A549 treated with CpdA at 1 μM for 4 hours (cell line): ENCODE measurements at places on chromosomes 16 and 17. TPM values are rescaled to one million over a fixed set of nuclear protein-coding genes. Genes with fewer than 3 reads are reported as not detected.

UNC13D gene
- total RNA-seq = 2.9 to 5.0 TPM (median 4.2 TPM) in 5 replicates

KRTAP1-1 gene
- not detected in 5 replicates for total RNA-seq

BLMH gene
- 43.5 to 54.0 TPM (median 47.6 TPM) in 5 replicates for total RNA-seq

ABCA9 gene
- total RNA-seq = 0.02 TPM in 1 of 5 replicates, not detected in the others

KRTAP9-2 gene
- total RNA-seq = not detected in 5 replicates

NPTX1 gene
- total RNA-seq = 52.6 to 105 TPM (median 77.4 TPM) in 5 replicates

CPSF4L gene
- total RNA-seq = not detected in 5 replicates

PYDC1 gene
- not detected in 5 replicates for total RNA-seq

EVPLL gene
- not detected in 5 replicates for total RNA-seq

CALCOCO2 gene
- 60.6 to 81.8 TPM (median 75.8 TPM) in 5 replicates for total RNA-seq

KRT9 gene
- not detected in 5 replicates for total RNA-seq

TPPP3 gene
- total RNA-seq = 8.4 to 13.5 TPM (median 11.8 TPM) in 5 replicates

KIF19 gene
- 0.01 to 0.05 TPM in 2 of 5 replicates, not detected in the others for total RNA-seq

WFDC1 gene
- total RNA-seq = not detected in 5 replicates

ZP2 gene
- not detected in 5 replicates for total RNA-seq

GOSR1 gene
- 33.2 to 55.0 TPM (median 36.0 TPM) in 5 replicates for total RNA-seq

MYCBPAP gene
- total RNA-seq = 0.32 to 1.0 TPM (median 0.37 TPM) in 5 replicates

BAHCC1 gene
- 12.9 to 18.2 TPM (median 15.4 TPM) in 5 replicates for total RNA-seq

KCNJ18 gene
- 0.03 to 0.07 TPM in 2 of 5 replicates, not detected in the others for total RNA-seq

ZNF319 gene
- 14.0 to 20.5 TPM (median 18.2 TPM) in 5 replicates for total RNA-seq

NOMO2 gene
- total RNA-seq = 106 to 114 TPM (median 111 TPM) in 5 replicates

PITPNC1 gene
- total RNA-seq = 13.5 to 16.9 TPM (median 15.2 TPM) in 5 replicates

DBNDD1 gene
- 47.6 to 60.8 TPM (median 57.9 TPM) in 5 replicates for total RNA-seq

GAS2L2 gene
- 0.09 to 0.21 TPM (median 0.12 TPM) in 4 of 5 replicates, not detected in the other for total RNA-seq

TPSAB1 gene
- total RNA-seq = not detected in 5 replicates

CDK5R1 gene
- 2.9 to 4.0 TPM (median 3.2 TPM) in 5 replicates for total RNA-seq

MYH4 gene
- not detected in 5 replicates for total RNA-seq

STAT3 gene
- total RNA-seq = 82.9 to 90.0 TPM (median 84.6 TPM) in 5 replicates

KRT13 gene
- total RNA-seq = 0.16 to 0.30 TPM (median 0.20 TPM) in 5 replicates

RNF40 gene
- total RNA-seq = 77.8 to 90.9 TPM (median 89.9 TPM) in 5 replicates

CMC2 gene
- total RNA-seq = 126 to 135 TPM (median 129 TPM) in 5 replicates

SPNS3 gene
- 0.05 TPM in 1 of 5 replicates, not detected in the others for total RNA-seq

TBC1D28 gene
- not detected in 5 replicates for total RNA-seq
